Breast epithelium (tissue), 4 donors: ENCODE measurements at places on chromosomes 4 and X. TPM values are rescaled to one million over a fixed set of nuclear protein-coding genes. Genes with fewer than 3 reads are reported as not detected.

DNA sequence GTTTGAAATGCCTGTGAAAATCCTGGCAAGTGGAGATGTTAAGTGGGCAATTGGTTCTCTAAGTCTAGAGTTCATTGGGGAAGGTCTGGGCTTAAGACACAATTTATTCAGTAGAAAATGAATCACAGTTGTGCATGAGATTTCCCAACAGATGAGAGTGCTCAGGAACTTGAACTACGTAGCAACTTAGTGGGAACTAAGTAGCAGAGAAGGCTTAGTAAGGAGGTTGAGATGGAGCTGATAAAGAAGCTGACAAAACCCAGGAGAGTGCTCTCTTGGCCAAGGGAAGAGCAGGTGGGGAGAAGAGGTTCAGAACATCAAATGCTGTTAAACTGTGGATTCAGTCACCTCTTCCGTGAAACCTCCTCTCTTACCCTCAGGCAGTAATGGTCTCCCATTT, 33.0 kb downstream of the AFF1 start:
- DNase-seq = no peak

Gene SEC31A
- 231 TPM for total RNA-seq

Gene ARHGAP6
- total RNA-seq = 10.1 TPM

Gene ADH1C
- 50.1 TPM for total RNA-seq

DNA sequence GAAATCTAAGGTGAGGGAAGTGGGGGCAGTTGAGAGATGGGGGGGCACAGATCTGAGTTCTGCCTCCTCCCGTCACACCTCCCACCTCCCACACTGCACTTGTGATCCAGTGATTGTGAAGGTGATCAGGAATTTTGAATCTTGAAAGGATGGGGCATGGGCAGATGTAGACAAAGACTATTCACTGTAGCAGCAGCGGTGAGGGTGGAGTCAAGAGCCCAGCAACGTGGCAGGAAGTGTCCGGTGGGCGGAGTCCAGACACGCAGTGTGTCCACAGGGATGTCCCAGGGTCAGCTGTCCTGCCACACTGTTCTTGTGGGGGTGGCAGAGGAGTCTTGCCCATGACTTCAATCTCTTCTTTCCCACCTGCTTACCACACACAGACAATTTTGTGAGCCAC, 330.5 kb upstream of the GALNT7 start:
- no peak for DNase-seq

DNA sequence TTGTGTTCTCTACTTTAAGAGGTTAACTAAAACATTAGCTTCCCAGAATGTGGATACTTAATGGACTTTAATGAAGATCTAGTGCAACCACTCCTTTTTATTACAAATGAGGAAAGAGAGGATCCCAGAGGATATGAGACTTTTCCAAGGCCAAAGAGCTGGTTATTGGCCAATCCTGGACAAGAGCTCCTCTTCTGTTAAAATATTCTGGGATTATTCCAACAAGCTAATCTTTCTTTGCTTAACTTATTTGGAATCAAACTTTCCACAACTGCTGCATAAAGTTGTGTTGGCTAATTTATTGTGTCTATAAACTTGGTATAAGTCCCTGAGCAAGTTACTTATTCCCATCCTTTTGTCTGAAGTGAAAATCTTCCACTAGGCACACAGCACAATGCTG, 174.2 kb upstream of the HCCS start:
- no peak for DNase-seq

Gene CCNB3
- 0.33 TPM for total RNA-seq

DNA sequence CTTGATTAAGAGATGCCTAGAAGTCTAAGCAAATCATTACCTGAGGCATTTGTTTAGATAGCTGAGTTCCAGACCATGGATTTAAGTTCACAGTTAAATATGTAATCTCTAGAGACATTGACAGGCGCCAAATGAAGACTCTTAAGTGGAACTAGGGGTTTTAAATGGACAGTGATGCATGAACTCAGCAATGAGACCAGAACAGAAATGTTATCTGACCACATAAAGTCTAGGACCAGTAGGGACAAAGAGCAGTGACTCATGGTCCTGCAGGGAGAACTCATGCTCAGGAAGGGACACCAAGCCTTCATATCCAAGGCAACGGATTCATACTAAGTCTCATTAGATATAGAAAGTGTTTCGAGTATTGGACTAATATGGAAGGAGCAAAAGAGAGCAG, 152.3 kb downstream of the PPARGC1A start:
- DNase-seq = no peak

DNA sequence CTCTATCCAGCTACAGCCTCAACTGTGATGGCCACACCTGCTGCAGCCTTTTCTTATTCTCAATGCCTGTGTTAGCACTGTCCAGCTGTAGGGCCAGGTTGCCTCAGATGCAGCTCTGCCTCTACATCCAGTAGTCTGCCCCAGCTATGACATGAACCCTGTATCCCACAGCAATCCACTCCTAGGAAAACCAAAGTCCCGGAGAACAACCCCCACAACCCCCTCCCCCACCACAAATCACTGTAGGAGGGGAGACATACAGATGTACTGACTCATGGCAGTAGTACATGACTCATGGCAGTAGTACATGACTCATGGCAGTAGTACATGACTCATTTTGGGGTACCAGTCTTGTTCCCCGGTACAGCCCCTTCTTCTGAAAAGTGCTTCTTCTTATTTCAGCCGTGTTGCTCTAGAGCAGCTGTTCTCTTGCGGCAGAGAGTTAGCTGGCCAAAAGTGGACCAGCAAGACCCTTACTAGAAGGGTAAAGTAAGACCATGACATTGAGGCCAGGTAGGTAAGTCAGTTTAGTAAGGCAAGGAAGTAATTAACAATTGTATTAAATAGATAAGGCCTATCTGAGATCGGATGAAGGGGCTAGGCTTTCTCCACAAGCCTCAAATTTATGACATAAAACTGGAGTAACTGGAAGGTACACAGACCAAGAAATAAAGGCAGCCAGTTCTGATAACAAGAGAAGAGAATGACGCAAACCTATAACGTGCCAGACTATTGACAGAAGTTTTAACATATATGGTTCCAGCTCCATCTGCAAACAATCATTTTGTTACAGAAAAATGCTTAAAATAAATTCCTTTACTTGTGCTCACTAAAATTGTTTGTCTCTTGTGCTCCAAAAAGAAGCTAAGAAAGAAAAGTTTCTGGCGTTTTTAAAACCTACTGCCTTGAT, 221.4 kb downstream of the TACR3 start:
- no peak for DNase-seq

GRCh38 chr4:165516281-165516833, 137.5 kb downstream of the CPE start:
- DNase-seq = no peak

Gene PF4V1
- total RNA-seq = not detected

GRCh38 chr4:16261313-16261878, 35.1 kb upstream of the TAPT1 start:
- DNase-seq = no peak

Gene FGF5
- total RNA-seq = not detected

DNA sequence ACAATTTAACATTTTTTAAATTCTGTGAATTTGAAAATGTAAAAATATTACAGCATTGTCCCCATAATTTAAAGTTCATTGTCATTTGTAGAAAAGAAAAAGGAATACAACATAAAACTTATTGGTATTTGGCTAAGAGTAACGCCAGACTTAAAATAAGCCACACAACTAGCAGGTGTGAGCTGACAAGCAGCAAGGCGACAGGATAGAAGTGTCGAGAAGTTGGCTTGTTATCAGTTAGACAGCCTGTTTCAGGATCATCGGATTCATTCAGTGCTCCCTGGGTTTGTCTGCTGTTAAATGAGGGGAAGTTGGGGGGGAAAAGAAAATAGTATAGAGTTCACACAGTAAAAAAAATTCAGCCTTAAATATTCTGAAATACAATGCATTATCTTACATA, 393.6 kb downstream of the IL15 start:
- no peak for DNase-seq

DNA sequence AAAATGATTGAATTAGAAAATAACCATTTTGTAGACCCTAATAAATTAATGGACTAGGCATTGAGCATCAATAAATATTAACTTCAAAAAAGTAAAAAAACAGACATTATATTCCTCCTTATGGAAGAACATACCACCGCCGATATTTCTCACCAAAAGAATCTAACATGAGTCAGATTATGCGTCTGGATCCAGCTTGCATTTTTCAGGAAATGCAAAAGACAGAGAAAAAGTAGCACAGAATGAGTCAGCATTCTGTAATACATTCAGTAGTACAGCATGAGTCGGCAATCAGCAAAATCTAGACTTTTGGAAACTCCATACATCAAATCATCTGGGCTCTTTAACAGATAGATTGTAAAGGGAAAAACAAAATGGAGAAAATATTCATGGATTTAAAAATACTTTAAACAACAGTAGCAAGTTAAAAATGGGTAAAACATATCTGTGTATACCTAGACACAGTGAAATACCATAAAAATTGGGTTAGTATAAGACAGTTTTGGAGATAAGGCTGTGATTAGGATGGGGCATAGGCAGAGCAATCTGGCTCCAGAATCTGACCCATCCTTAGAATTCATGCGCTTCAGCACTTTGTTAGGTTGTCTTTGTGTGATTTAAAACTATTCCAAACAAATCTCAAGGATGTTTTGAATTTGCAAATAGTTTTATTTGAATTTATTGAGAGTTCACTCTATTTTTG, 633.0 kb upstream of the FAM241A start:
- DNase-seq = no peak

DNA sequence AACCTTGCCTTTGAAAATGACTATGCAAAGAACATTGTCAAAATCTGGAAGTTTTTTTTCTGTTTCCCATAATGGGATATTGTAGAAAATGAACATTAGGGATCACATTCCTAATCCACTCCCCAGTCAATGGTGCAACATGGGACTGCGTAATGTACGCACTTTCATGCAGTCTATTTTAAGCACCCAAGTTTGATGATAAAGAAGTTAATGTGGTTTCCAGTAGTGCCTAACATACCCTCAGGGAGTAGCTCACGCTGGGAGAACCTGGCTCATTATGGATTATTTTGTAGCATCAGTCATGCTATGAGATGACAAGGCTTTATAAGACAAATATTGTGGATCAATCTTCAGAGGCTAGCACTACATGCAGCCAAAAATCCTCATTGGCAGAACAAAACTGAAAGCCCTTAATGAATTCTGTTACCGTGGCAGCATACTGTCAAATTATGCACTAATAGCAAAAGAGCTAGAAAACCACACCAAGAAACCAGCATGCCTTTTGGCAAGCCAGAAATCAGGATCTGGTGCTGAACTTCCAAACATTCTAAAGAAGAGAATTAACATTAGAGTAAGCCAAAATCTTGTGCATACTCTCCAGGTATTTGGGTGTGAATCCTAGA, 1392.8 kb upstream of the TENM3 start:
- no peak for DNase-seq

Gene PLAC1
- not detected for total RNA-seq

- no peak for DNase-seq
Measured at GRCh38 chrX:109974906-109975655, 27.8 kb upstream of the TMEM164 start.

DNA sequence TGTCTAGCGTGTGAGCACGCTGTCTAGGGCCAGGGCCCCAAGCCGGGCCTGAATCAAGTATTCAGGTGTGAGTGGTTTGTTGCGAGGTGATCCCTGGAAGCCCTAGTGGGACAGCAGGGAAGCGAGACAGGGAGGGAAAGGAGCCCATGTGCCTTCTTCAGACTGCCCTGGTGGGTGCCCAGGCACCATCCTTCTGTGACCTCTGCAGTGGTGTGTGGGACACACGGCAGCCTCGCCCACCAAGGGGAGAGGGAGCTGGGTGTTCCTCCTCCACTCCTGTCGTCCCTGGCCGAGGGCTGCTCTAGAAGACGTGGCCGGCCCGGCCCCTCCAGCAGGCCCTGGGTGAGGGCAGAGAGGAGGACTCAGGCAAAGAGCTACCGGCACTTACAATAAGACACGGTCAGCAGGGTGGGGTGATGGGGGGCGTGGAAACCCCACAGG, 47.4 kb downstream of the HTRA3 start:
- no peak for DNase-seq

Gene SERPINA7
- not detected for total RNA-seq

DNA sequence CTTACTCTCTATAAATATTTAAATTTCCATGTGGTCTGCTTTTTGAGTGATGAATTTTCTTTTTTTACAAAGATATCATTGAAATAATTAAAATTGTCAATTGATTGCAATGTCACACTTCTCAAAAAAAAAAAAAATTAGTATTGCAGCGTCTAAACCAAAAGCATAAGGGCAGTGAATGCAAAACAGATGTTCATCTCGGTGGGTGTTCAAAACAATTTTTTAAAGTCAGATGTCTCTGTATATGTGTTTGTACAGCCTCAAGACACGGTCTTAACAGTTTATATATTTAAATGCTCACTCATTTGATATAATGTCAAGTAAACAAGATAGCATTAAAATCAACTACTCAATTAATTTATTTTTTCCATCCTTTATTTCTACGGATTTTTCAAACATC, 52.3 kb downstream of the PALLD start:
- no peak for DNase-seq

Gene CSAG1
- total RNA-seq = not detected

- DNase-seq = no peak
Measured at GRCh38 chr4:187236209-187236890, 512.7 kb upstream of the FAT1 start.

- no peak for DNase-seq
Measured at GRCh38 chr4:141247430-141247780, 26.7 kb downstream of the ZNF330 start.

DNA sequence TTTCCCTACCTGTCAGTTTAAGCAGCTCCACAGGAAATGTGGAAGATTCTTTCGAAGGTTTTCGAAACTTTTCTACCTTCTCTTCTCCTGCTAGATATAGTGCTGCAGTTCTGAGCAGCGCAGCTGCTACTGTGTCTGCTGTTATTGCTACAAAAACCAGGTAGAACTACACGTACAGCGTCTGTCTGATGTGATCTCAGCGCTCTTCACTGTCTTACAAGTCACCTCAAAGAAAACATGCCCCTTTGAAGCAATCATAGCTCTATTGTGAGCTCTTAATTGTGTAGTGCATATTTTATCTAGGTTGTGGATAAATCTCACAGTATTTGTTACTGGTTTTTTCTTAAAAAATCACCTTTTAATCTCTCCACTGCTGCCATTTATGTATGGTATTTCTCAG, 147.6 kb upstream of the BMPR1B start:
- DNase-seq = no peak

DNA sequence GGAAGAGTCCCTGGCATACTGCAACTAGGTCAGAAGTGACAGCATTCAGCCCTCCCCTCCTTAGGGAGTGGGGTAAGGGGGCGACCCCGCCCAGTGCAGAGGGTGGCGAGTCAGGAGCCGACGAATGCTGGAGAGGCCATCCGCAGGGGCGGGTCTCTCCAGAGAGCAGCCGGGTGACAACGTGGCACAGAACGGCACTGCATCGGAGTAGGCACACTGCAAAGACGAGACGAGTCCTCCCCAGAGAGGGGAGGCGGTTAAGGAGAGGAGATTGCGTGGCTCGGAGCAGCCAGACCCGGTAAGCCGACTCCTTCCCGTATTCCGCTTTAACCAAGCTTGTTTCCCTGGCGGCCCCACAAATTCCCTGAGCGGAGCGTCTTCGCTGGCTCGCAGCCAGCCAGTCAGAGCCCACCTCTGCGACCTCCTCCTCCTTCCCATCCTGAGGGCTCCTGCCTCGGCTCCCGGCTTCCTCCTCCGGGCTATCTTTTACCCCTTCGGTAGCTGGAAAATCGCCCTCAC, 54.9 kb downstream of the LINC00632 start:
- no peak for DNase-seq

Gene EPGN
- 2.0 TPM for total RNA-seq

GRCh38 chr4:52837716-52838558, 24.2 kb upstream of the RASL11B start:
- DNase-seq = peak; percentile 76

- DNase-seq = no peak
Measured at GRCh38 chr4:153023139-153023538, 87.0 kb downstream of the FHDC1 start.

Gene HSFX3
- not detected for total RNA-seq

Gene SH3BGRL
- total RNA-seq = 294 TPM
